Fibroblast of villous mesenchyme (primary cell): ENCODE measurements at places on chromosomes 5 and 9.
A peak's percentile ranks its signal among the peaks of the same experiment; 100 is the strongest.

- DNase-seq, result no peak
These were observed 33.6 kb downstream of the COL15A1 start for GRCh38 chr9:98977246-98977714.

DNA sequence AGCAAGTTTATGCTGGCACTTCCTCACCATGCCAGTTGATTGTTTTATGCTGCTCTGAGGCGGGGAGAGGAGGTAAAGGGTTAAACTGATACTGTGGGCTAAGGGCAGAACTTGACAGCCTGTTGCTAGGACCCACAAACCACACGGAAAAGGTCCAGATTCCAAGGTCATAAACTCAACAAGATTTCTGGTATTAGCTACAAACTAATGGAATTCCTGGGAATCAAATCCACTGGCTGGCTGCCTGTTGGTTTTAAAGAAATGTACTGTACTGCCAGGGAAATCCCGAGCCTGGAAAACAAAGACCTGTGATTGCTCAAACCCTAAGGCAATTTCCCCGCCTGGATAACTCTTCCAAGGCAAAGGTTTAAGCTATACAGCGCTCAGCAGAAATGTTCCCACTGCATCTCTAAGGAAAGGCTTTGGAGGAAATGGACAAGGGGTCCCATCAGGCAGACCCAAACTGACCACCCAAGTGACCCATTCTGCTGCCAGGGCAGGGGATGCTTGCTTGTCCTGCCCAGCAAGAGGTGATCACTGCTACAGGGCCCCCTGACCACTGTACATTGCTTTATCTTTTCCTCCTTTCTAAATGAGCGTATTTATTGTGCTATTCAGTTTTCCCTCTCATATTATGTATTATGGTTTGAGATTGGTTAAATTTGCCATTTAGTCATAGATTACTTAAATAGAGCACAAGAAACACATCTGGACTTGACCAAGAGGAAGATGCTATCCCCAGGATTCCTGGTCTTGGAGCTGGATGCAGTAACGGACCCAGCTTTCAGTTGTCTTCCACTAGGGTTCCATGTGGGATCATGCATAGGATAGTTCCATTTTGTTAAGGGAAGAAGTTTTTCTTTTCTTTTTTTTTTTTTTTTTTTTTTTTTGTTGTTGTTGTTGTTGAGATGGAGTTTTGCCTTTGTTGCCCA, 124.3 kb downstream of the SUSD1 start:
- DNase-seq, result peak; percentile 98

DNA sequence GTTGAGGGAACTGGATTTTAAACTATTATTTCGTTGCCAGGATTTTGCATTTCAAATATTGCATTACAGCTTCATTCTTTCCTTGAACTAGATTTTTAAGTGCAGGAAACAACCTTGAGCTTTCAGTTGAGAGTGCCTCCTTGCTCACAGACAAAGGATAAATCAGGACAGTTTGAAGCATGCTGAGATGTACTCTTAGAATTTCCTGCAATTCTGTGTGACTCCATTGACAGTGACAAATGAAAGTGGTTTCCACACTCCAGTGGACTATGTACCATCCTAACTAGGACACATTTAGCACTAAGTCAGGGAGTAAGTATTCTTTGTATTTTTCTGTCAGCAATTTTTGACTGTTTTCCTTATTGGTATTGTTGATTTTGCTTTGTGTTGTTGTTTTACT, 100.0 kb upstream of the PLCXD3 start:
- no peak for DNase-seq

GRCh38 chr9:115264313-115264712, 146.4 kb upstream of the TNC start:
- peak; percentile 52 for DNase-seq

DNA sequence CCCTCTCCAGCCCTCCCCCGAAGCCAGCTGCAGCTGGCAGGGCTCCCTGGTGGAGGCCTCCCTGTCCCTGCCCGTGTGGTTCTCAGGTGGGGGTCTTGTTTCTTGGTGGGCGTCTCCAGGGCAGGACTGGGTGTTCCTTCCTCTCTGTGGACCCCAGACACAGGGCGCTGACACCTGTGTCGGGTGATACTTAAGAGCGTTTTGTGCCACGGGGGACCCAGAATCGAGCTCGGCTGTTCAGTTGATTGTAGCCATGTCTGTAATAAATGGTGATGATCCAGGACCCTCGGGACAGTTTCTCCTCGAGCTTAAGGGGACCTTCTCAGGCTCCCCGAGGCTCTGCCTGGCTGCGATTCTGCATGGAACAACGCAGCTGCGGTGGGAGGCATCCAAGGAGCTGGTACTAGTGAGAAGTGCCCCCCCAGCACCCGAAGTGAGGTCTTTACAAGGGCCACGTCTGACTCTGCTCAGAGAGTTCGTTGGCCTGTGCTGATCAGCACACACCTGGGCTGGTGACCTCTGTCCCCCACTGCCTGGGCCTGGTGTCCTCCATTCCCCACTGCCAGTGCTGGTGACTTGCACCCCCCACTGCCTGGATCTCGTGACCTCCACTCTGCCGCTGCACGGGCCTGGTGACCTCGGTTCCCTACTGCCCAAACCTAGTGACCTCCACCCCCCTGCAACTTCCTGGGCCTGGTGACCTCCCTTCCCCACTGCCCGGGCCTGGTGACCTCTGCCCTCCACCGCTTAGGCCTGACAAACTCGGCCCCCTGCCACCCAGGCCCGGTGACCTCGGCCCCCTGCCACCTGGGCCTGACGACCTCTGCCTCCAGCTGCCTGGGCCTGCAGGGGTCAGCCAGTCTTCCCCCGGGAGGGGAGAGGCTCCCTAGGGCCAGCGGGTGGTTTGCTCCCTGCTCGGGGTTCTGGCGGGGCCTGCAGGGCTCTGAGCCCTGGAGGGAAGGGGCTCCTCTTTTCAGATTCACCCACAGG, 36.0 kb downstream of the NDUFS6 start:
- no peak for DNase-seq

DNA sequence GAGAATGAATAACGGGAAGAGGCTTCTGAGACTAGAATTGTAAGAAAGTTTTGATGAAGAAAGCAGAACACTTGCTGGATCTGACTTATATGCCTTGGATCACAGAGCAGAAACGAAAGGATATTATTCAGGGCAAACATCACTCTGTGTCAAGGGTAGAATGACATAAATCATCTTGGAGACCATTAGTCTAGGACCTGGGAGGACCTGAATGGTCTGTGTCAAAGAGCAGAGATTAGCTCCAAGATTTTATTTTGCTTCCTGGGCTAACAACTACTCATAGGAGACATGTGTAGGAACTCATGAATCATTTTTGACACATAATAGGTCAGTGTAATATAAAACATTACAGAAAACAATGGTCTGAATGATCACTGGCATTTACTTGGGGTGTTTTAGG, 417.9 kb downstream of the SLCO4C1 start:
- DNase-seq, result no peak

GRCh38 chr9:101387871-101388506, 3.2 kb upstream of the BAAT start:
- peak; percentile 44 for DNase-seq

DNA sequence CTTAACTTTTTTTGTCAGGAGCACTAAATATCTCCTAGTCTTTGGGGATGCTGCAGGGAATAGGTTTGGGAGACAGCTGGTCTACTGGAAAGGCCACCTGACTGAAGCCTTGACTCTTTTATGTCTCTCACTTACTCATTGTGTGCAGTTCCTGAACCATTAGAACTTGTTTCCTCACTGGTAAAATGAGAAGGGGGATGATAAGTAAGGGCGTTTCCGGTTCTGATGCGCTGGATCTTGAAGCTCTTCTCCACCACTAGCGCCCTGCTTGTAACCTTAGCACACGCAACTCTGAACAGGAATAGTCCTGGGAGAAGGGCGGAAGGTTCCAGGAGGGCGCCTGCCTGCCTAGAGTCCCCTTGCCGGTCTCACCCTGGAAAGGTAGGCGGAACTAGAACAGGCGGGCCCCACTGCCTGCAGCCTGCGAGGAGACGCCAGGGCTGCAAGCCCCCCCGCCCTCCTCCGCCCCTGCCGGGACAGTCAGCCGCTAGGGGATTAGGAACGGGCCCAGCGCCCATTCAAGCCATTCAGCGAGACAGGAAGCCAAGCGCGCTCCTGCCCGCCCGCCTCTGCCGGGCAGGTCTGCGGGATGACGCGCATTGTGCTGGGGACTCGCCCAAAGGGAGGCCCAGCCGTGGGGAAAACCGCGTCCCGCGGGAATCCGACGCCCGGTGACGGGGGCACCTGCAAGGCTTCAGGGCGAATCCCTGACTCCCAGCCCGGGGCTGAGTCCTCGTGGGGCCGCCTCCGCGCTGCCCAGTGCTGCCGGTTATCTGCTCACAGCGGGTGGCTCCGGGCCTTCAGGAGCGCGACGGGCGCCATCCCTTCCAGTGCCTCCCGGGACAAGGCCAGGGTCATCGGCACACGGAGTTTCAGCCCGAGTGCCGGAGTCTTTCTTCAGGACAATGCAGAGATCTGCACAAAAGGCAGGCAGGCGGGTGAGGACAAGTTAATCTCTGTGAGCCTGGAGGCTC, 44.0 kb upstream of the XPA start:
- peak; percentile 55 for DNase-seq

- no peak for DNase-seq
These were observed 44.2 kb upstream of the CFAP157 start for GRCh38 chr9:127662617-127663016.

GRCh38 chr5:56825222-56825824, 10.0 kb downstream of the MAP3K1 start:
- DNase-seq, result no peak

GRCh38 chr5:136814619-136815378, 449.5 kb upstream of the TRPC7 start:
- DNase-seq, result peak; percentile 19

GRCh38 chr5:60585618-60586017, 114.3 kb downstream of the DEPDC1B start:
- DNase-seq, result no peak

DNA sequence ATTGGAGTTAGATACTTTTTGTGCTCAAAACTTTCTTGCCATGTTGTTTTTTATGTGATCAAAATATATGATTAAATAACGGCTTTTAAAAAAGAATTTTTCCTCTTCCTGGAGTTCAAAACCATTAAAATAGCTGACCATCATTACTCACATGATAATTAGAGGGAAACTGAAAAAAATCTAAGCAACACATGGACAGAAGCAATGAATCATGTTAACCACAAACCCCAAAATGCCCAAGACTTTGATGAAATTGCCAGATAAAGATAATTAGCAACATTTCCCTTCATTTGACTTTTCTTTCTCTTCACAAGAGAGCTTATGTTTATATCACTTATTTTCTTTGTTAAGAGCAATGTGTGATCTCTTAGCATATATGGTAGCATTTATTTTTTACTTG, 1294.2 kb downstream of the EFNA5 start:
- peak; percentile 8 for DNase-seq

- DNase-seq, result no peak
These were observed 15.0 kb downstream of the TRIM32 start for GRCh38 chr9:116701940-116702642.

GRCh38 chr9:125747765-125748445, 732 bp downstream of the PBX3 start:
- no peak for DNase-seq

DNA sequence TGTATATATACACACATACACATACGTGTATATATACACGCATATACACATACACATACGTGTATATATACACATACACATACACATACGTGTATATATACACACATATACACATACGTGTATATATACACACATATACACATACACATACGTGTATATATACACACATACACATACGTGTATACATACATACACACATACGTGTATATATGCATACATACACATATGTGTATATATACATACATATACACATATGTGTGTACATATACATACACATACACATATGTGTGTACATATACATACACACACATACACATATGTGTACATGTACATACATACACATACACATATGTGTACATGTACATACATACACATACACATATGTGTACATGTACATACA, 82.6 kb downstream of the SYK start:
- DNase-seq, result no peak

DNA sequence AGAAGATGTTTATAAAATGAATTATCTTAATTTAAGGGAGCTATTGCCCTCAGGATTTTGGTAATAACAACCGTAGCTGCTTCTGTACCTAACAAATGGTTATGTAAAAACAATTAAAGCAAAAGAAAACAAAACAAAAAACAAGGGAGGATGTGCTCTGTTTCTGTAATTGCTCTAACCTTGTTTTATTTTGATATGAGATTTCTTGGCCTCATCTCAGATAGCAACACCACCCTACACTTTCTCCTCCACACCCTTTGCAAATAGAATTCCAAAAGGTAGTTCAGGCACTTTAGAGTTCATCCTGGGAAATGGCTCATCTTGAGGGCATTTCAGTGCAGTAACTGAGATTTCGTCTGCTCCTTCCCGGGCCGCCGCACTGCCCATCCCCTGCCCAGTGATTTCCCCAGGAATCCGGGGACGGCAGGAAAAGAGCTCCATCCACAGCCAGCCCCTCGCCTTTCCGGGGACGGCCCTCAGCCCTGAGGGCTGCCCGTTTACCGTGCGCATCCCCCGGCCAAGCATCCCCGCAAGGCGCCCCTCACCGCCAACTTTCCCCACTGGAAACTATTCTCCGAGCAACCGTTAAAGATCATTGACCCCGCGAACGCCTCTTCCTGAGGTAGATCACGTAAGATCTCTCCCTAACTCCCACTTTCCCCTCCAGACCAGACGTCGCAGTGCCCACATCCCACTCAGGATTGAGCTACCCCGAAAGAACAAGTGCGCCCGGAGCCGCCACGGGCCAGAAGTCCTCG, 1.2 kb downstream of the FNBP1 start:
- peak; percentile 47 for DNase-seq

DNA sequence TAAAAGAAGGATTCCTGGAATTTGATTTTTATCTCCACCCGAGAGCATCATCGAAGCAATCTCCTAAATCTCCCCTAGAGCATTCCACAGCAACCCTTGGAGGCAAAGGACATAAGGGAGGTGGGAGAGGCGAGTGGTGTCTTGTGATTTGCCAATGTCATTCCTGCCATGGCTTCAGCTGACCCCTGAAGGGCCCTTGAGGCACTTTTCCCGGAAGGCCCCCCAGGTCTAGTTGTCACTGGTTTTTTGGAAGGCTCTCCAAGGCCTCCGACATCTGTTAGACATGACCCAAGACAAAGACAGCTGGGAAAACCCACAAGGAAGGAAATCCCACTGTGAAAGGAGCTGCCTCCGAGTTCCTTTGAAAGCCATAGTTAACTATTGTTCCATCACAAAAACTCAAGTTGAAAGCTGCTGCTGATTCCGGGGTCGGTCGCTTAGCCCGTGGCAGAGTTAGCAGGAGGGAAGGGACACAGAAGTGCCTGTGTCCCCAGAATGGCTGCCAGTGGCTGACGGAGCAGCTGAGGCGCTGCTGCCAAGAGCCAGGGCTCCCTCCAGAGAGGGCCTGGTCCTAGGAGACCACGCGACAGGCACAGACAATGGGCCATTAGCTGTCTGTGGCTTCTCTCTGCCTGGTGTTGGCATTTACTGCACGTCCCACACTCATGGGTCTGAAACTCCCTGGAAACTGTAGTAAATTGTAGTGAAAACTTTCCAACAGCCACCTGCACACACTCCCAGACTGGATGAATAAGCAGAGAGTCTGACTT, 24.4 kb upstream of the TRIO start:
- no peak for DNase-seq

DNA sequence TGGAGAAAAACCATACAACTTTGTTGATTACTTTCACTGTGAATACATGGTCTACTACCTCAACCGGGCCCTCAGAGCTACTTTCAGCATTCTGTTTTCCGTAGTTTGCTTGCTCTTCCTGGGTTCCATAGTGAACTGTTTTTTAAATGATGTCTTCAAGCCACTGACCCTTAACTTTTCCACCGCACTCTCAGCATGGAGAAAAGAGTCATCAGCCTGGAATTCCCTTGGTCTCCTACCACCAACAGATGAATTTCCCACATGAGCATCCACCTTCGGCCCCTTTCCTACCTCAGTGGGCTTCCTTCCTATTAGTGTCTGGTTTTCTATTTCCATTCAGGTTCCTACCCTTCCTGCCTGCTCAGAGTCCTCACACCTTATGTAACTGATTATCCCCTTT, 135.9 kb upstream of the ADAMTSL1 start:
- DNase-seq, result no peak
